Ureter (tissue), 1 donor: ENCODE measurements at places on chromosomes 2 and 18. TPM values are rescaled to one million over a fixed set of nuclear protein-coding genes. Genes with fewer than 3 reads are reported as not detected.

The KCNF1 gene
- 0.60 TPM for total RNA-seq

The ARHGAP28 gene
- total RNA-seq: 16.0 TPM

The MATN3 gene
- total RNA-seq: 2.2 TPM

The METAP1D gene
- total RNA-seq: 15.4 TPM

The TEKT4 gene
- not detected for total RNA-seq

The SPDYA gene
- 2.5 TPM for total RNA-seq

The IER3IP1 gene
- 13.5 TPM for total RNA-seq

The RGPD3 gene
- total RNA-seq: 0.10 TPM

The NAT8 gene
- not detected for total RNA-seq

The PTH2R gene
- total RNA-seq: not detected

The TMBIM1 gene
- 256 TPM for total RNA-seq

The SATB2 gene
- 2.7 TPM for total RNA-seq

The MAP3K19 gene
- total RNA-seq: not detected

The HOXD12 gene
- total RNA-seq: not detected

The FOXD4L1 gene
- total RNA-seq: 0.39 TPM

The FAP gene
- total RNA-seq: 3.0 TPM

The RAD51AP2 gene
- not detected for total RNA-seq

The MC4R gene
- total RNA-seq: not detected

The QPCT gene
- total RNA-seq: 23.6 TPM

The C1QL2 gene
- total RNA-seq: not detected

The KIF5C gene
- total RNA-seq: 14.3 TPM

The ERMN gene
- total RNA-seq: 0.70 TPM

The RAB31 gene
- total RNA-seq: 46.0 TPM

The UGT1A5 gene
- 21.3 TPM for total RNA-seq

The IL1F10 gene
- not detected for total RNA-seq

The KCNK3 gene
- total RNA-seq: 9.2 TPM

The XIRP2 gene
- total RNA-seq: 0.42 TPM

The EGR4 gene
- not detected for total RNA-seq

The STARD6 gene
- total RNA-seq: not detected

The MROH2A gene
- 9.3 TPM for total RNA-seq
